SJSA1 (cell line): ENCODE measurements at places on chromosomes 7 and 10.

- no peak for DNase-seq
These were observed at the start of gene NEURL1 for GRCh38 chr10:103493362-103493915. Gene NEURL1, plus strand, starts transcription at chr10:103493705. Its CDS starts 683 bp downstream, at chr10:103494388.

- DNase-seq: no peak
These were observed 24.1 kb upstream of the SEMA3A start for GRCh38 chr7:84218681-84219080.

- no peak for DNase-seq
These were observed 65.8 kb upstream of the PRKAR2B start for GRCh38 chr7:106978425-106979420.

- no peak for DNase-seq
These were observed 1.8 kb upstream of the FOXI2 start for GRCh38 chr10:127735156-127735555.

DNA sequence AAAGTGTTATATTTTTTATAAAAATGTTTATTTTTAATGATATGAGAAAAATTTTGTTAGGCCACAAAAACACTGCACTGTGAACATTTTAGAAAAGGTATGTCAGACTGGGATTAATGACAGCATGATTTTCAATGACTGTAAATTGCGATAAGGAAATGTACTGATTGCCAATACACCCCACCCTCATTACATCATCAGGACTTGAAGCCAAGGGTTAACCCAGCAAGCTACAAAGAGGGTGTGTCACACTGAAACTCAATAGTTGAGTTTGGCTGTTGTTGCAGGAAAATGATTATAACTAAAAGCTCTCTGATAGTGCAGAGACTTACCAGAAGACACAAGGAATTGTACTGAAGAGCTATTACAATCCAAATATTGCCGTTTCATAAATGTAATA lies 64.8 kb upstream of the CAPZA2 start:
- no peak for DNase-seq

DNA sequence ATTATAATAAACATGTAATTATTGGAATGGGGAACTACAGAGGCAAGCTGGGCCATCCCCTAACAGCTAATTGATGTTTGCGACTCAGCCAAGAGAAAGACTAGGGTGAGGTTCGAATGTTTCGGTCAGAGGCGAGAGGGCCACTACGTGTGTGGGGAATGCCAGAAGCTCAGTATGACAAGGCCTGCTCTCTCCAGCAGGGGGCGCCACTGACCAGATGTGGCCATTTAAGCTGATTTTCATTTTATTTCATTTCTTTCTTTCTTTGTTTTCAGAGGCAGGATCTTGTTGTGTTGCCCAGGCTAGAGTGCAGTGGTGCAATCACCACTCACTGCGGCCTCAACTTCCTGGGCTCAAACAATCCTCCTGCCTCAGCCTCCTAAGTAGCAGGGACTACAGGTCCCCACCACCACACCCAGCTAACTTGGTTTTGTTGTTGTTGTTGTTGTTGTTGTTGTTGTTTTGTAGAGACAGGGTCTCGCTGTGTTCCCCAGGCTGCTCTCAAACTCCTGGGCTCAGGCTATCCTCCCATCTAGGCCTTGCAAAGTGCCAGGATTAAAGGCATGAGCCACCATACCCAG lies 38.1 kb downstream of the TMEM130 start:
- no peak for DNase-seq

DNA sequence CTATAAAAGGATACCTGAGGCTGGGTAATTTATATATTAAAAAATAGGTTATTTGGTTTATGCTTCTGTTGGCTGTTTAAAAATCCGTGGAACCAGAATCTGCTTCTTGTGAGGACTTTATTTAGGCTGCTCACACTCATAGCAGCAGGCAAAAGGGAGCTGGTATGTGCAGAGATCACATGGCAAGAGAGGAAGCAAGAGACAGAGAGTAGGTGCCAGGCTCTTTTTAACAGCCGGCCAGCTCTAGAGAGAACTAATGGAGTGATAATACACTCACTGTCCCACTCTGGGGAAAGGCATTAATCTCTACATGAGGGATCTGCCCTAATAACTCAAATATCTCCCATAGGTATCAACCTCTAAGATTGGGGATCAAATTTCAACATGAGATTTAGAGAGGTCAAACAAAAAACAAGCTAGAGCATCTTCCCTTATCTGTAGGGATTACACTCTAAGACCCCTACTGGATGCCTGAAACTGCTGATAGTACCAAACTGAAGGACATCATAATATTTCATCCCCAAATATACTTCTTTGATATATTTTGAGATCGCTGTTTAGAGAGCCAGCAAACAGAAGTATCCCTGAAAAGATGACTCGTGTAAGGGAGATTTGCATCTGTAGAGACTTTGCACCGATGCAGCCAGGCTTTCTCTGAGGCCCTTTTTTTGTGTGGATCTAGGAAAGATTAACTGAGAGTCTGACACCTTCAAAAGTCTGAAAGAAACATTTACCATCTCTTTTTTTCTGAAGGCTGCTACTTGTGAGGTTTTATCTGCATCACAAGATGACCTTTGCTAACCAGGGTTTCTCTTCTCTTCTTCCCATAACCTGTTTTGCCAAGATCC lies 717.0 kb upstream of the MBL2 start:
- no peak for DNase-seq

- no peak for DNase-seq
These were observed 94.4 kb upstream of the KIAA1217 start for GRCh38 chr10:24114556-24114955.

DNA sequence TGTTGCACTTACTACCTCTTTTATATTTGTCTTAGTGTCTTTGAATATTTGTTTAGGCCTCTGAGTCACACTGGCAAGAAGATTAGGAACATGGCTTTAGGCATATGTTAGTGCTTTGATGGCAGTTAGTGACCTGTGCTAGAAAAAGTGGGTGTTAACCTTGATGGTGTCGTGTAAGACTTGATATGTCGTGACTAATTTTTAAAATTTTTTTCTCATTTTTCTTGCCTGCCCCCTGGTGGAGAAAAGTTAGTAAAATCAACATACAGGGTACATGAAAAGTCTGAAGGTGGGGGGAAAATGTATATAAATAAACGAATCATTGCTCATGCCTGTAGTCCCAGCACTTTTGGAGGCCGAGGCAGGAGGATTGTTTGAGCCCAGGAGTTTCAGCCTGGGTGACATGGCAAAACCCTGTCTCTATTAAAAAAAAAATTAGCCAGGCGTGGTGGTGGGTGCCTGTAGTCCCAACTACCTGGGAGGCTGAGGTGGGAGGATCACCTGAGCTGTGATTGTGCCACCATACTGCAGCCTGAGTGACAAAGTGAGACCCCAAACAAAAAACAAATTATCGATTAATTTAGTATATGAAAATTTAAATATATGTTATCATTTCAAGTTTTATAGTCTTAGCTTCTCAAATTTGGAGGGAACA lies 44.6 kb downstream of the TAX1BP1 start:
- DNase-seq: no peak

DNA sequence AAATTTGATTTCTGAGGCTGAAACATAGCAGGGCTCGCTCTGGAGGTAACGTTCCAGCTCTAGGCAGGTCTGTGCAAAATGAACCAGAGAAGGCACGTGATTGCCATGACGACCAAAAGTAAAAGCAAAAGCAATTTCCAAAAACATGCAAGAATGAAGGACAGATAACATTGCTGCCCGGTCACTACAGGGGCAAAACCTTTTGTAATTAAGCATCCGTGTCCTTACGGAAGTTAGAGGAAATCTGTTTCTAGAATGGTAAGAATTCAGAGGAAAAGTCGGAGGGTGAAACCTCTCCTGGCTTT lies 2.9 kb downstream of the KLF6 start:
- DNase-seq: no peak
